ENCODE measurements at places on chromosomes 4 and X.

DNA sequence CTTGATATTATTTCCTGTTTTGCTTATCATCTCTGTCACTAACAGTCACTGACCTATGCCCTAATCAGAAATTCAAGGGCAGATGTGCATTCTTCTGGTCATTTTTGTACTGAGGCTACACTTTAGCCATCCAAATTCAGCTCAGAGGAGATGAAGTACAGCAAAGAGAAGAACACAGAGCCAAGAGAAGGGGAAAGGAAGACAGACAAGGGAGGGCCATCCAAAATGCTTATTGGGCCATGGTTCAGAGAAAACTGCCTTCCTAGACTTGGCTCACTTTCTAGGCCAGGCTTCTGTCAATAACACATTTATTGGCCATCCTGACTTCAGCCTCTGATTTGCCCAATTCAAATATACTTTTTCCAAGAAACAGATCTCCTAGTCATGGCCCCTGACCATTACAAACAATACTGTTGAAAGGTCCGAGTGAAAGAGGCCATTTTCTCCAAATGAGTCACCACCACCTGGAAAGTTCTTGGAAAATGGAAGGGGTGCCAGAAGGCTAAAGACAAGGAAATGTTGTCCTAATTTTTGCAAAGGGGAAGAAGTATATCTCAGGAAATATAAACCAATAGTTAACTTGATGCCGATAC lies 56.4 kb downstream of the DCX start:
- DNase-seq = no peak

DNA sequence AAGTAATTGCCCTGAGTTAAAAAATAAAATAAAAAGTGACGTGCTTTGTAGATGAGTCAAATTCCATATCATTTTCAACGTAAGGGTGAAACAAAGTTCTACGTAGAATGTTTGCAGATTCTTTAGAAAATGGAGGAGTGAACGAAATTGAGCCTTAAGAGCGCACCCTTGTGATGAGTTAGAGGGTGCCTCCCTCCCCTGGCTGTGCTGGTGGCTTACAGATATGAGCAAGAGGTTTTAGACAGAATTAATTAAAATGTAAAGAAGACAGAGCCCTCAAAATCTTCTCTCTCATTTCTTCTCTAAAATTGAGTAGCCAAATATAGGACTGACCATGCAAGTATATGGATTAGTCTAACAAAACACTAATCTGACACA lies 30.2 kb upstream of the LGI2 start:
- DNase-seq = no peak

DNA sequence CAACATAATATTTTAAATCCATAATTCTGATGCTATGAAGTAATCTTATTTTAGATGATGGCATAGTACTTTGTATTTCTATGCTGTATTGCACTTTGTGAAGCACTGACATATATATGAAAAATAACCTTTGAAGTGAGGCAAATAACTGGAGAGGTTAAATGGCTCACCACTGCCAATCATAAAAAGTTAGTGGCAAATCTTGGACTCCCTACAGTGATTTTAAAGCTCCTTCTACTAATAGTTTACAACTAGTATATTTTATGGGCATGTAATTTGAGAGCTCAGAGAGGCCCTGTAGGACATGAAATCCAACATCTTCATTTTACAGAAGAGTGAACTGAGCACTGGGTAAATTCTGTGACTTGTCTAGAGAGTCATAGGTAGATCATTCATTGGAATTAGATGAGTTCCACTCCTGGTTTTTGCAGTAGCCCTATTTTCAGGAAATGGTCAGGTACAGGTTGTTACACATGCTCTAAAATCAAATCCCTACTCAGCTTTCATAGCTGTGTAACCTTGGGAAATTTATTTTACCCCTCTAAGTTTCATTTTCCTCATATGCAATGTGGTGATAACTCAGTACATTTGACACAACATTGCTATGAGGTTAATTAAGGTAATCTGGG lies 804 bp upstream of the GC start:
- DNase-seq = no peak

DNA sequence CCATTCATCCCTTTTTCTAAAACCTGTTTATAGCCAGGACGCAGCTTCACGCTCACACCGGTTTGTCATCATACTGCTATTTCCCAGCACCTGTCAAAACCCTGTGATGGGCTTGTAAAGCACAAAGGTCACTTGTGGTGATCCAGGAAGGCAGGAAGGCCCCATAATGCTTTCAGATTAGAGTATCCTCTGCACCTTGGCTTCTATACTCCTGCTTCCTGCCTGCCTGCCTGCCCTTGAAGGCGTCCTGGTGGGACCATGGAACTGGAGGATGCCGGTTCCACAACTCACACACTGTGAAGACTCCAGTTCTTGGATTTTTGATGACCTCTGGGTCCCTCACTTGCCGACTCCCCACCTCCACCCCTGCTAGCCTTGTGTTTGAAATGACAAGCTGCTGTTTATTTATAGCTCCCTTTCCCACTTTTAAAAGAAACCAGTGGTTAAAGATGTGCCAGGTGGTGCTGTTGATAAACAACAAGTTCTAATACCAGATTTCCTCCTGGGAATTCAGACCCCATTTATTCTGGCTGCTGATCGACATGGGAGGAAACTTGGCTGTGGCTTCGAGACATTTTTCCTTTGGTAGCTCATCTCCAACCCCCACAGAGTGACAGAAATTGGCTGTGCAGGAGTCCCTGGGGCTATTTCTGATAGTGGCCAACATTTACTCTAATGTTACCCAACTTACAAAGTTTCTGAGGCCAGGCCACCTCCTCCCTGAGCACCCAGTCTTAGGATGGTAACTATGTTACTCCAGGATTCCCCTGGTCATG lies 211.5 kb downstream of the KDR start:
- DNase-seq = no peak
